ENCODE measurements at places on chromosomes 12 and 14.

GRCh38 chr12:93039062-93039461 lies 110.0 kb upstream of the EEA1 start:
- DNase-seq: no peak

DNA sequence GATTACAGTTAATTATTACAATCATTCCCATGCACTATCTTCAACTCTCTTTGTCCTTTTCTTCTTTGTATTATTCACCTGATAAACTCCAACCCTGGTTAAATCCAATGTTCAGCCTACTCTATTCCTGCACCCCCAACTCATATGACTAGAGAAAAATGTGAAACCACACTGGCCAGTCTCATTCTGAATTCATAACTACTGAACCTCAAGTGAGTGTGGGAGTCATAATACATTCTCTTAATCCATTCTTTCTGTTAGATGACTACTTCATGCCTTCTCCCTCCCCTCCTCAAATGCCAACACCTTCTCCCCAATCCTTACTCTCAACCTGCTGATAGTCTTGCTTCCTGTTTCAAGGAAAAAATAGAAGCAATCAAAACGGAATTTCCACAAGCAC lies 22.3 kb upstream of the ITPR2 start:
- DNase-seq: no peak

DNA sequence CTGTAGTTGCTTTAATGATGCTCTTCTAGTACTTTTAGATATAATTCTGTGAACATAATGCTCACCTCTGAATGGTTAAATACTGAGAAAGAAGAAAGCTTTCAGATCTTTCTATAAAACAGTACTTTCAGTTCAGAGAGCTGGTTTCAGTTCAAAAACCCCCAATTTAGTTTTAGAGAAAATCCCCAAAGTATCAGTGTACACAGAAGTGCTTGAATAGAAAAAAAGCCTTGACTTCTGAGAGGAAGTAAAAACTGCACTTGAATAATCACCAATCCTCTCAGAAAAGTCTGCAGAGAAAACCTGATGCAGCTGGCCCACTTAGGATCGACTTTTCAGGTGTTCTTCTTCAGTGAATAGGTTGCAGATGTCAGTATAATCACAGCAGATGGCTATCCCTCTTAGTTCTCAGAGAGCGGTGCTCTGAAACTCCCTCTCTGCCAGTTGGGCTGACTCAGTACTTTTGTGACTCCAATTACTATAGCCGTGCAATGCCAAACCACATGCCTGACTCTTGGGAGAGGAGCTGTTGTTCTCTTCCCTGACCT lies 616.3 kb downstream of the LRFN5 start:
- DNase-seq: peak; percentile 9

- DNase-seq: no peak
Observed at GRCh38 chr14:72519543-72519942, 374.4 kb downstream of the DPF3 start.

DNA sequence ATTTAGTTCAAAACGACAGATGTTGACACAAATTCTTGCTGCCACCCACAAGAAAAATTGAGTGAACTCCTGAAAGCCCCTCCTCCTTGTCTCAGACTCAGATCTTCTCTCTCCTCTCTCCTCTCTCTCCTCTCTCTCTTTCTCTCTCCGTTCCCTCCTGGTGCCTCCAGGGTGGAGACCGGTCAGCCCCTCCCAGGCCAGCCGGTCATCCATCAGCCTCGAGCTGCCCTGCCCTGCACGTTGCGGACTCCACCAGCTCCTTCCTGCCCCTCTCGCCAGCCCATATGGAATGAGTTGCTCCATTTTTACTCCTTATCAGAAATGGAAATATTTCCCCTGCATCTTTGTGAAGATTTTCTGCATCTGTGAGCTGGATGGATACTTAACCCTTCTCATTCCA lies 103.8 kb downstream of the TBX5 start:
- no peak for DNase-seq

GRCh38 chr12:20398686-20399085 lies 30.3 kb downstream of the PDE3A start:
- peak; percentile 32 for DNase-seq

GRCh38 chr14:90294872-90295271 lies 36.9 kb downstream of the NRDE2 start:
- DNase-seq: peak; percentile 82

DNA sequence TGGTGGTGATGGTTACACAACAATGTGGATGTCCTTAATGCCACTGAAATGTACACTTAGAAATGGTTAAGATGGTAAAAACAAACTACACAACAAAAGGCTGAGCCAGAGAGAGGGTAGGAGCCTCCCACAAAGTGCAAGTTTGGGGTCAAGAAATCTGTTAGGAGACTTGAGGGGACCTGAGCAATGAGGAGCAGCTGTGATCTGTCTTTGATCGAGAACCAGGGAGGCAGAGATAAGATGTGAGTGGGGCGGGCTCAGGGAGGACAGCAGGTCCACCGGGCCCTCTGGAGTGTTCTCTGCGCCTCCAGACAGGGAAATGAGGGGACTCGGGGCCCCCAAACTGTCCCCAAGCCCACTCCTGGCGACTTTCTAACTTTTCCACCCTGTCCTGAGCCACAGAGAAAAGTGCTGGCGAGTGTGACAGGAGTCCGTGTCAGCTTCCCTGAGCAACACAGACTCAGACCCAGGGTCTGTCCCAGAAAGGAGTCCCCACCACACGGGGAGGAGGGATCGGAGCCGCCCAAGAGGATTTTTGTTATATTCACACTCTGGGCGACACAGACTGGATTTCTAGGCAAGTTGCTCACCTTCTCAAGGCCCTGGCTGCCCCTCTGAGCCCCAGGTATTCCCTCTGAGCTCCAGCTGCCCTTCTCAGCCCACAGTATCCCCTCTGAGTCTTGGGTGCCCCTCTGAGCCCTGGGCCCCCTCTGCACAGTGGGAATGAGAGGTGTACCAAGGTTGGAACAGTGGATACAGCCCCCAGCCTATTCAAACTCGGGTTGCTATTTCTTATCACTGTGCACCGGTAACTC lies 11.5 kb upstream of the SCARB1 start:
- no peak for DNase-seq

DNA sequence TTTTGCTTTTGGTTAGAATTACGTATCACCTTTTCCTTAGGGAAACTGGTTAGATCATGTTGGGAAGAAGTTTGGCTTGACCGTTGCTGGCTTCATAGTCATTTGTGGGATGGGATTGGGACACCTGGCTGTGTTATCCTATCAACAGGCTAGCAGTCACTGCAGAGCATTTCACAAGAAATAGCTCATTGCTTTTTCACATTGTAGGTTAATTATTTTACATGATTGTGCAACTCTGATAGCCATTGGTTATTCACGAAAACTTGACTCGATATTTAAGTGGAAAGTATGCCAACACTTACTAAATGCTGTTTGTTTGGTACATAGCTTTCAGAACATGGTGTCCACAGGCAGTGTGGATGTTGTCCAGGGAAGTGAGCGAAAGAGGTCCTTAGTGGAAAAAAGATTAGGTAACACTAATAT lies 89.4 kb downstream of the NKX2-1 start:
- DNase-seq: no peak

- DNase-seq: no peak
Observed at GRCh38 chr14:105859717-105860614, 333.6 kb downstream of the TMEM121 start.

GRCh38 chr14:22887990-22888378 lies 5.0 kb downstream of the REM2 start:
- no peak for DNase-seq

GRCh38 chr12:11477110-11477509 lies 81.7 kb upstream of the PRB2 start:
- no peak for DNase-seq

- DNase-seq: no peak
Observed at GRCh38 chr14:75647640-75648039, 13.0 kb downstream of the ERG28 start.

DNA sequence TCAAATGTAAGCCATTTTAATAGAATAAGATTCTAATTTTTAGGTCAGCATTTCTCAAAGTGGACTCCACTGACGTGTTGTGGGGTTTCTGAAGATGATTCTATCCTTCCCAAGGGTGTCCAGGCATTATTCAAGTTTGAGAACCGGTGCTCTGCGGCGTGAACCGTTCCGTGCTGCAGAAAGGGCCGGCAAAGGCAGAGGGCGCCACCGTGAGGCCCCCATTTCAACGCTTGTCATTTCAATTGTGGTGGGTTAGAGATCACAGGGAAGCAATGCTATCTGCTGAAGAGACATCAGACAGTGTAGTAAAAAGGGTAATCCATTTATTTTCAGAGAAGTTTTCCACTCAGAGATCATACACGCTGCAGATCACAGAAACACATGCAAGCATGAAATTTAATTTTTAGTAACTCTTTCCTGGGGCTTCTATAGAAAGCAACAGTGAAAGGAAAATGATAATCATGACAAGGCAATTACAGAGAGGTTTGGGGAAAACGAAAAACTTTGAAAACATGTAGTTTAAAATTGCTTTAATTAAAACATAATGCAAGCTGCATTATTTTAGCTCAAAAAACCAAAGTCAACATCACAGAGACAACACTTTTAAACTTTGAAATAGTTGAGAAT lies 201.7 kb downstream of the EXOC5 start:
- peak; percentile 2 for DNase-seq

GRCh38 chr12:106288494-106289195 lies 13.9 kb upstream of the TCP11L2 start:
- peak; percentile 82 for DNase-seq

- DNase-seq: peak; percentile 72
Observed at GRCh38 chr12:75364919-75365318, 26.0 kb upstream of the GLIPR1L2 start.

DNA sequence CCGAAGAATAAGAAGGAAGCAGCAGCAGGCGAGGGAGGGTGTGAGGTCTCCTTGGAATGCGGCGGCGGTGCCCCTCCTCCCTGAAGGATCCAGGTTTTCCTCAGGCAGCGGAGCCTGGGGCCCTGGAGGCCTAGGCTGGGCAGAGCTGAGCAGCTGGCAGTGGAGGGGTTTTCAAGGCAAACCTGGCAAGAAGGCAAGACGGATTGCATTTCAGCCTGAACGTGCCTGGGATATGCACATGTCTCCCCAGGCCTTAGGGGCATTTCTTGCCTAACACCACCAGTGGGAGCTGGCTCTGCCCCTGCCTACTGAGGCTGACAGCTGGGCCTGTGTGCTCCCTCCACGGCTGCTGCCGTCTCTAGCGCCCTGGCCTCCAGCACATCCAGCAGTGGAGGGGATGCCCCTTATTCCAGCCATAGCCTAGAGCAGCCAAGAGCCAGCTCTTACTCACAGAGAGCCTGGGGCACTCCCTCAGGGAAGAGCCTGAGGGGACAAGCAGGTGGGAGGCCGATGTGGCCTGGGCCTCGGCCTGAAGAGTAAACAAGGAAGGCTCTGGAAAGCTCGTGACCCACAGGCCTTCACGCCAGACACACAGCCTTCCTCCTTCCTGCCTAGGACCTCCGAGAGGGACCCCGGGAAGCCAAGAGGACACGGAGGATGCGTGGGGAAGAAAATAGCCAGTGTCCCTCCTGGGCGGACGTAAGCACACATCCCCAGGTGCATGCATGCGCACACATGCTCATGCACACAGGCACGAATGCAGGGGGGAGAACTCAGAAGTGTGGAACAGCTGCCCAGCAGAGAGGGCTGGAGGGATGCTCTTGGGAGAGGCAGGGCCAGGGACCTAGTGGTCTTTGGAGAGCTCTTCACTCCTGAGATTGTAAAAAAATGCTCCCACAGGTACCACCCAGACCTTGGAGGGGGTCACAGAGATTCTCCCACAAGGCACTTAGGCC lies 23.0 kb upstream of the EIF2B2 start:
- DNase-seq: no peak

DNA sequence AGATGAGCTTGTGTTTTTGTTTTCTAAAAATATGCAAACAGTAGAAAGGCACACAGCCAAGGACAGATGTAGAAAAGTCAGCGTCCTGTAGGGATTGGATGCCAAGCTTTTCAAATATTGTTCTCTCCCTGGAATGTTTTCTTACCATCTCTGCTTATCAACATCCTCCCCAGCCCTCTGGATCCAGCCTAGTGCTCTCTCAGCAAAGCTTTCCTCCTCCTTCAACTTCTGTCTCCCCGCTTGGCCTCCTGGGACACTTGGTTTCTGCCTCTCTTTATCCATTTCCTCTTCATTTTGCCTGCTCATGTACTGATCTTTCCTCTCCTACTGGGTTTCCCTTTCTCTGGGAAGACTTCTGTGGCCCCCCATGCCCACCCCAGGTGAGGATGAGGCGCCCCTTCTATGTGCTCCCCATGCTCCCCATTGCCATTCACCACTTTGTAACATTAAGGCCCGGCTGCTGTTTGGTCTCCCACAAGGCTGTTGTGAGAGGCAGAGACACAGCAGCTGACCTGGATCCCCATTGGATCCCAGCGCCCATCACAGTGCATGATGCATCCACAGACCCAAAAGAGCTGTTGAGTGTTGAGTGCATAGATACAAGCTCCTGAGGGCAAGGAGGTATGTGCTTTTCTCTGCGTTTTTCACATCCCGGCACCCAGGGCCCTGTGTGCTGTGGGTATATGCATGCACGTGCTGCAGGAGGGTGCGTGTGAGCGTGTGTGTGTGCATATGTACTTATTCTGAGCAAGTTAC lies 38.2 kb downstream of the EVL start:
- DNase-seq: no peak

DNA sequence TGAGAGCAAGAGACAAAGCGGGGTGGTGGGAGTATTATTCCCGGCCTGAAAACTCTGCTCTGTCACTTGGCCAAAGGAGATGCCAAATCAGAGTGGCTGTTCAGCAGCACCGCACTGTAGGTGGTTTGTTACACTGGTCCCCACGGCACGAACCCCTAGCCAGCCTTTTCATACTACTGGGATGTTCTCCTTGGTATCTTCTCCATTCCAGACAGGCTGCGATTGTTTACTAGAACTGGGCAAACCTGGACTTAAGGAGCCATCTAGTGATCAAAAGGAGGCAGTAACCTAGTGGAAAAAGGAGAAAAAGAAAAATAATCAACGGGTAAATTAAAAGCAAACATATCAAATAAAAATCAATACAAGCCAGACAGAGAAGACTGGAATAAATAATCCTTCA lies 58.9 kb upstream of the TMTC2 start:
- DNase-seq: no peak

DNA sequence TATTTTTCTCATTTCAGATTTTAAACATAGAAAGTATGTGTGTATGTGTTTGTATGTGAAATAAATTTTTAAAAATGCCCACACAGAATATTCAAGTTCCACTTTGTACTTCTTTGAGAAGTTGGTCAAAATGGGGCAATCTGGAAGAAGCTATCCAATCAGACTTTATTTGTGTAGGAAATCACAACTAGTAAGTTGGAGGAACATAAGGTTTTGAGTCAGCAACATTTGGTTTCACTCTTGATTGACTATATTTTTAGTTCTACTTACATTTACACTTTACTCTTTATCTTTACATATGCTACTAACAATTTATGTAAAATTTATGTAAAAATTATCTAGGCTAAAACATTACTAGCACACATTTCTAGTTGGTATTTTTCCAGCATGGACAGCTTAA lies 128.1 kb downstream of the ATXN7L3B start:
- DNase-seq: no peak

- peak; percentile 95 for DNase-seq
Observed at GRCh38 chr12:93773122-93773871, 96.1 kb downstream of the CRADD start.
